ENCODE measurements at places on chromosomes 1 and 21.

GRCh38 chr1:228058949-228059633, 23.4 kb upstream of the ARF1 start:
- DNase-seq: peak; percentile 57

DNA sequence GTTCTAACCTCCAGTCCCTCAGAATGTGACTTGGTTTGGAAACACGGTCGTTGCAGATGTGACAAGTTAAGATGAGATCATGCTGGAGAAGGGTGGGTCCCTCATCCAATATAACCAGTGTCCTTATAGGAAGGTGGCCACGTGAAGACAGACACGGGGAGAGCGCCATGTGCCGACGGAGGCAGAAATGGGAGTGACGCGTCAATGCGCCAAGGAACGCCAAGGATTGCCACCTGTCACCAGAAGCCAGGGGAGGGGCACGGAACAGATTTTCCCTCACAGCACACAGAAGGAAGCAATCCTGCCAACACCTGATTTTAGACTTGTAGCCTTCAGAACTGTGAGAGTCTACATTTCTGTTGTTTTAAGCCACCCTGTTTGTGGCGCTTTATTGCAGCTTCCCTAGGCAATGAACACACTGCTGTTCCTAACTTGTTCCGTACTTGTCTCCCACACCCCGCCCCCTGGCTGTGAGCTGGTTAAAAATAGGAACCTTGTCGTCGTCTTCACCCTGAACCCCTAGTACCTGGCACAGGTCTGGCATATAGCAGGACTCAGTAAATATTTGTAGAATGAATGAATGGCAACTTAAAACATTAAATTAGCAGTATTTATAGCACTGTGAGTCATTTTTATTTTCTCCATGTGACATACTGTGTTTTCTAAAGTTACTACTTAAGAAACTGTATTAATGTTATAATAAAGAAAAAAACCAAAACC, 14.2 kb downstream of the RIMS3 start:
- DNase-seq: no peak

DNA sequence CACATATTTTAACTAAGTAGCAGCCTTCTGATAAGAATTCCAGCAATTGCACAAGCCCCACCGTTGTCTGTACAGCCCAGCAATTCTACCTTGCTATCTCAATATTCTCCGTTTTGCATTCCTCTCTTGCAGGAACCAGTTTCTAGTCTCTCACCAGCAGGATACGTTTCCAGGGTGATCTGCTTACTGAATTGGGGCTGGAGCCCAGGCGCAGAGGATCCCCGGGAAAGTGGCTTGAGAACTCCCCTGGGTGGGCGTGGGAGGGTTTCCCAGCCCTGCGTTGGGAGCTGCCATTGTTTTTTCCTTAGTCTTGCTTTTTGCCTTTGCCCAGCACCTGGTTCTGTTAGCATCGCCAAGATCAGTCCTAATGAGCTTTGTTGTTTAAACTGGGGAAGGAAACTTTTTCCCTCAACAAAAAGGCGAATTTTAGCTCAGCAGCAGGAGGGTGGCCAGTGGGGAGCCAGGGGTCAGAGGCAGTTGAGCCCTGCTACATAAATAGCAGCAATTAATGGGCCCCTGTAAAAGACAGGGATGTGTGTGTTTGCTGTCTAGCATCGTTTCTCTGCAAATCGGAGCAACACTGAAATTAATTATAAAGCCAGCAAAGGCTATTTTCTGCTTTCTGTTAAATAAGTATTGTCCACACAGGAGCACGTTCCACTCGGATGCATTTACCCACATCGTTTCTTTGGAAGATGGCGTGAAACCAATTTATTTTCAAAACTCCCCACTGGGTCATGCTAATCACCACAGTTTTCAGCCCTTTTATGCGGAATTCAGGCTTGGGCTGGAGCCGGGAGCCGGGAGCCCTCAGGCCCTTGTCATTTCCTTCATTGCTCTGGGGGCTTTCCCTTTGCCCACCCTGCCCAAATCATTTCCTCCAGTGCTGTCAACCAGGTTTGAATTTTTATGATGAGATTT, 36.6 kb downstream of the HUNK start:
- no peak for DNase-seq

GRCh38 chr21:24369278-24369677, 1238.0 kb downstream of the MRPL39 start:
- DNase-seq: no peak

GRCh38 chr1:193543259-193543658, 356.8 kb upstream of the B3GALT2 start:
- no peak for DNase-seq

GRCh38 chr21:45265721-45266517, 21.8 kb downstream of the POFUT2 start:
- DNase-seq: no peak

- DNase-seq: no peak
Observed at GRCh38 chr1:209048941-209049669, 534.4 kb upstream of the CAMK1G start.

DNA sequence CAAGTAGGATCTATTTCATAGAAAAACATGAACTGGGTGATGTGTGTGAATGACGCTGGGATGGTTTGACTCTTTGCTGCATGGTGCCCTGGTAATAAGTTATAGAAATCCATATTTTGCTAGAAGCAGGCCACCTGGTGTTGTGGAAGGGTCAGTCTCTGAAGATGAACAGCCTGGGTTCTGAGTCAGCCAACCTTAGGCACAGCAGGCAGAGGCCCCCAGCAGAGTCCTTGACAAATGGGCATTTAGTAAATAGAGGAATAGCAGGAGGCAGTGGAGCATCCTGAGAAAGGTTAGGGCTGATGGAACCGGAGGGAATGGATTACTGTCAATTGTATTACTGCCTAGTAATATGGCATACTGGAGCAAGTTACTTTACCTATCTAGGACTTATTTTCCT, 20.9 kb downstream of the FGGY start:
- DNase-seq: no peak

- peak; percentile 66 for DNase-seq
Observed at GRCh38 chr21:39079617-39080016, 103.6 kb downstream of the PSMG1 start.

DNA sequence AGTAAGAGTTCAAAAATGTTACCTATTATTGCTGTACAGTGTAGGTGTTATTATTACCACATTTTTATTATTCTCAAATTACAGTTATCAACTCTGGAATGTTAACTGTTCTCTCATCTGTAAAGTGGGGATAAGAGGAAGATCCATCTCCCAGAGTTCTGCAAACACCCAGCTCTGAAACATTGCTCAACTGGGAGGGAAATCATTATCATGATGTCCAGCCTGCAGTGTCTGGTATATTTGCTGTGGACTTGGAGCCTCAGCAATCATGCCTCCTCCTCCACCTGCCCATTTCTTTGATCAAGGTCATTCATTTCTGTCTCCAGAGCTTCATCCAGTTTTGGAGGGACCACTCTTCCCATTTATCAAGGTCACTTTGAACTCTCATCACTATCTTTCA, 39.4 kb downstream of the C8A start:
- DNase-seq: no peak

GRCh38 chr1:81554534-81554933, 246.2 kb upstream of the ADGRL2 start:
- no peak for DNase-seq

DNA sequence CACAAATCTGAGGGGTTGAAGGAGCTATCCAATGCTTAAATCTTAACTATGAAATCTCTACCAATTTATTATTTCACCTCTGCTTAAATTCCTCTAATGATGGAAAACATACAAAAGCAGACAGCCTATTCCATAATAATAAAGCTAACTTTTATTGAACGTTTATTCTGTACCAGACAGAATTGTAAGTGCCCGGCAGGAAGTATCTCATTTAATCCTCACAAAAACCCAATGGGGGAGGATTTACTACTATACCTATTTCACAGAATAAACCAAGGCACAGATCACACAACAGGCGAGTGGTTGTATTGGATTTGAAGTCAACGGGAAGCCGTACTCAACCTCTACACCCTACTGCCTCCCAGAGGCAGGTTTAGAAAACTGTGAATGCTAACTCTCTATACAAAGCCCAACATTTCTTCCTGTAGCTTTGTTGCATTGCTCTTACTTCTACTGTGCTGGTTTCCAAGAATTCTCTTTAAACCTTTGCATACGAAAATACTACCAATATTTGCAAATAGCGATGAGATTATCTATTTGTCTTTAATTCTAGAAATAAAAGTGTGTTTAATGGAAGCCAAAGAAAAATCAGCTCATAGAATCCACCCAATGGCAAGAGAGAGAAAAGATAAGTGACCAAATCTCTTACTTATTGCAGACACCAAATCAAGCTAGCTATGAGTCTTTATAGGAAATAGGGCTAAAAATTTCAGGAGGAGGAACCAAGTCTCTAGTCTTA, 33.5 kb upstream of the C1orf53 start:
- no peak for DNase-seq

- DNase-seq: no peak
Observed at GRCh38 chr1:53627031-53627430, 111.9 kb downstream of the GLIS1 start.

DNA sequence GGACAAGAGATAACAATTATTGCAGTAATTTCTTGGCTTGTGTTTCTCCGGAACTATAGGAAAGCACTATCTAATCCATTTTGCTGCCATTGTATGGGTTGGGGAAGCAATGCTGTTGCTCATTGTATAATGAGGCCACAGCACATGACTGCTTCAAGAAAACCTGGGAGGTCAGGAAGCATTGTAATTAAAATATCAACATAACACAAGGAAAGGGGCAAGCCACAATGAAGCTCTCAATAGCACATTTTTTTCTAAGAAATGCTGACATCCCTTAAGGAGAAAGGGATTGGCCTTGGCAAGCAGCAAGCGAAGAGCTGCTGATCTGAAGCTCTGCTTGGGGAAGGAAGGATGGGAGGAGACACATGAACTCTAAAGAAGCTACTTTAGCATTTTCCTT, 44.0 kb downstream of the PLPP3 start:
- no peak for DNase-seq

GRCh38 chr1:199319341-199319740, 680.5 kb downstream of the PTPRC start:
- DNase-seq: no peak

DNA sequence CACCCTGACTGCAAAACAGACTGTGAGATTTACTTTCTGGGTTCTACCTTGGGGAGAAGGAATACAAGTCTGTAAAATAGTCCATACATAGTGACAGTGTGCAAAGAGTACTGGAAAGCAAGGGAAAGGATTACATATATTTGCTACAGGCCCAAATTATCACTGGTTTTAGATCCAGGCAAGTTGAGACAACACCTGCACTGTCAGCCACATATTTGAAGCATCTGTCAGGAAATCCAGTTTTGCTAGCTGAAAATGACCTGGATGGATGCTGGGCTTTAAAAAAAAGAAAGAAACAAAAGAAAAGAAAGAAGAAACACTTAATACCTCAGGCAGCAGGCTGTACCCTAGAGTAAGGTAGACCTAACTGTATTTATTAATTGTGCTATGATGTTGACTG, 23.9 kb upstream of the SPRR2G start:
- no peak for DNase-seq

DNA sequence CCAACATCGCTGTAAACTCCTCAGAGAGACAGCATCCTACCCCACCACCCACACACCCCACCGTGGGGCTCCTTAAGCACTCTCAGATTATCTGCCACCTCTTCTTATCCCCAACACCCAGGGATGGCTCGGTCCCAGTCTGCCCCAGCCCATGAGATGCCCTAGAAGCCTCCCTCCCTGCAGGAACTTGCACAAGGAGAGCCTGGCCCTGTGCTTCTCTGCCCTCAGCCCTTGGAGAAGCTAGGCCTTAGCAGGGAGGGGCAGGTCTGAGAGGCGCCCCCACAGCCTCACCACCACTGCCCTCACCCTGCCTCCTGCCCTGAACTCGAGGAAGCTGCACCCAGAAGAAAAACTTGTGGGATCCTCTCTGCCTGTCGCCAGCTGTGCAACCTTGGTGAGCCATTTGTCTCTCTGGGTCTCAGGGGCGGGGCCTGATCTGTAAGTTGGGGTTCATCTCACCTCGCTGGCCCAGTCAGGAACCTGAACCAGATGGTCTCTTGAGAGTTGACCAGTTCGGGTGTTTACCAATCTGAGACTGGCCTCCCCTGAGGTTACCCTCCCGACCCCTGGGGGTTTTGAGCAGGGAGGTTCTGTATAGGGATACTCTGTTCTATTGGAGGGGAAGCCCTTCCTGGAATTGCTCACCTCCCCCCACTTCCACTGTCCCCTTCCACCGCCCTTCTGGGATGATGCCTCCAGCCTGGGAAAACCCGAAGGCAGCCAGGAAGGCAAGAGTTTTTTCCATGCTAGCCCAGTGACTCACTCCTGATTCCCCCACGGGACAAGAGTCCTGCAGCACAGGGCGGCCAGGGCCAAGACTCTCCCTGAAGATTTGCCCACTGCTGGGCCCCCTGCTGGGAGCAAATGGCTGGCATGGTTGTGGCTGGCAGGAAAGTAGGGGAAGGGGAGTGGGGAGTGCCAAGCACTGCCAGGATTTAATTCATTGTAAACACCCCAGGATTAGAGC, at the start of gene S100A3:
S100A3 (minus strand) TSS at position 537 of the 967 bp plus-strand sequence. CDS start 773 bp downstream, outside the sequence.
- DNase-seq: peak; percentile 95

DNA sequence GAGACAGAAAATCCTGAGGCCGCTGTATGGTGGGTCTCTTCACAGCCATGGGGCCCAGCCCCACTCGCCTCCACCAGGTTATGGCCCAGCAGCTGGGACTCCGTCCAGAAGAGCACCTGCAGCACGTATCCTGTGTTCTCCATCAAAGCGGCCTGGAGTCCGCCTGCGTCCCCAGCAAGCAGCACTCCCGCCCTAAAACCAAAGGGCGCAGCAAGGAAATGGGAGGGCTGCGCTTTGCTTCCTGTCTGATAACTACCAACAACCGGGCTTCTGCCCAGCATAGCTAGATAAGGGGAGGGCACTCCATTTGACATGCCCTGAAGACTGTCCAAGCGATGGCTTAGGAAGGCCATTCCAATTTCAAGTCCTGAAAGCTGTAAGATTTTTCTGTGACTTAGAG, 119.9 kb downstream of the KCNJ15 start:
- DNase-seq: no peak

GRCh38 chr1:3384407-3384806, 70.1 kb upstream of the ARHGEF16 start:
- DNase-seq: no peak

DNA sequence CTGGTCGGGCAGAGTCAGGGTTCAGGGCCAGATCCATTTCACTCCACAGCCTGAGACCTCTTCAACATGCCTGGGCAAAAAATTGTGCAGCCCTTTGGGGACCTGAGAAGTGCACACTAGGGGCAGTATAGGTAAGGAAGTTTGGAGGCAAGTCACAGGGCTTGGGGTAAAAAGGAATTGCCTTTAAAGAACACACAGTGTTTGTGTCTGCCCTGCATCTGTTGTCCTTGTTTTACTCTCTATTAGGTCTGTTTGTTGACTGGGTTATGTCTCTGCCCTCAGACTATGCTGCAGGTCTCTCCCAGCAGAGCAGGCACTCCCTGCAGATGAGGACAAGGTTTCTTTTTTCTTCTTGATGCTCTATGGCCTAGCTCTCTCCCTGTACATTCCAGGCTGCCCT, 22.0 kb downstream of the LDLRAD2 start:
- DNase-seq: no peak

GRCh38 chr1:2193514-2194281, 874 bp downstream of the FAAP20 start:
- DNase-seq: no peak

All from ascending aorta (tissue), 2 donors.